NCI-H187 treated with DMSO at 0.1 percent for 48 hours (cell line): ENCODE measurements at places on chromosomes 3 and 15.
A peak's percentile ranks its signal among the peaks of the same experiment; 100 is the strongest.

DNA sequence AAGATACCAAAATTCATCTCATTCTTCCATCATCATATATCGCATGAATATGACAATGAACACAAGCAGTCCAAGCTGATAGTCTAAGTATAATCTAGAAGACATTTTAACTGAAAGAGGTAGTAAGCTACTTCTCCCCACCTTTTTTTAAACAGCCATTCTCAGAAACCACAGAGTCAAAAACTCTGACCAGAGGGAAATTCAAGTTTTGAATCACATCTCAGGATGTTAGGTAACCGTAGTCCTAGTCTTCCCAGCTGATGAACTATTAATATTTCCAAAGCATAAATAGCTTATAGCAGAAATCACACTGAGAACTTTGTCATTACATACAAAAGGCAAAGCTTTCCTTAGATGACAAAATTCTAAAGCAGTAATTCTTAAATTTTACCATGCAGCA, 25.8 kb downstream of the NPTN start:
- DNase-seq: no peak

- DNase-seq: no peak
Measured at GRCh38 chr3:33392703-33393125, 47.5 kb downstream of the UBP1 start.

DNA sequence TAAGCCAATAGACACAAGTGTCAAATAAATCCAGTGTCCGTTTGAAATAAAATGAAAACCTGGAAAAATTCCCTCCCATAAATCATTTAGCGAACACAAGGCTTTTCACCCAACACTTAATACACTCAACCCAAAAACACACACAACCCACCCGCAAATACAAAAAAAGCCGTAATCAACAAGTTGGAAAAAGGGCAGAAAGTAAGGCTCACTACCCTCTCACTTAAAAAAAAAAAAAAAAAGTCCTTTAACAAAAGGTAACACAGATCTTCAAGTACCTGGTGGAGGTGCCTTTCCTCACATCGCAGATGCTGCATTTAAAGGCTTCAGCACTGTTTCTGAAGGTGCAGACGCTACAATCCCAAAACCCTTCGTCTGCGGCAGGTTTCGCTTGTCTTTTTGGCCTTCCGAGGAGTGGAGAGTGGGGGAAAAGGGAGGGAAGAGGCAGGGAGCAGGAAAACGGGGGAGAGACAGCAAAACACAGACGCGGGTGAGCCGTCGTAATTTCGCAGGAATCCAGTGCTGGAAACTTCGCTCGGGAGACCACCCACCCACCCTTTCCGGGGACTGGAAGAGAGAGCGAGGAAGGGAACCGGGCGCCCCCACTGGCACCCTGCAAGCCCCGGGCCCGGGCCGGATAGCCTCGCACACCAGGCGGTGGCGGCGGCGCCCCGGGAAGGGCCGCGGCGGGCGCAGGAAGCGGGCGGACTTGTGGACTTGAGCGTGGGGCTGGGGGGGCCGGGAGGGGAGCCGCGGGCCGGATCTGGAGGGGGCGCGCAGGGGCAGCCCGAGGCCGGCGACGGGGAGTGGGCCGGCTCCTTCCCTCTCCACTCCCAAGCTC, 401.8 kb downstream of the SHQ1 start:
- DNase-seq: no peak

- DNase-seq: no peak
Measured at GRCh38 chr3:50557915-50558314, 9.6 kb downstream of the C3orf18 start.

- no peak for DNase-seq
Measured at GRCh38 chr15:31433091-31433490, 106.5 kb downstream of the KLF13 start.

GRCh38 chr3:188055388-188055787, 98.6 kb upstream of the LPP start:
- no peak for DNase-seq

DNA sequence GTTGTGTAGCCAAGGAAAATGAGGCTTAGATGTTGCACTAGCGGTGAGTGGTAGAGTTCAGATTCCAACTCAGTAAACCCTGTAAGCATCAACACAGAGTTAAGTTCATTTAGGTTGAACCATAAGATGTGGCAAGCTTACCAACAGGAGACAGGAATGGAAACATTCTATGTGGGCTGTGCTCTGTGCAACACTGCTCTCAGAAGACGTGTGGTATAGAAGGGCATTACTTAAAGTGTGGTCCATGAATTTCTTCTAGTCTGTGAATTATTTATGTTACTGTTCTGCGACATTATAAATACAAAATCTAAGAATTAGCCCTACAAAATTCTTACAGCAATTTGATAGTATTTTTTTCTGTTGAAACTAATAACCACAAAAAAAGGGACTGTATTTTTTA, 213.3 kb downstream of the GRM7 start:
- DNase-seq: no peak

GRCh38 chr15:74300057-74300795, 64.1 kb downstream of the CCDC33 start:
- no peak for DNase-seq

DNA sequence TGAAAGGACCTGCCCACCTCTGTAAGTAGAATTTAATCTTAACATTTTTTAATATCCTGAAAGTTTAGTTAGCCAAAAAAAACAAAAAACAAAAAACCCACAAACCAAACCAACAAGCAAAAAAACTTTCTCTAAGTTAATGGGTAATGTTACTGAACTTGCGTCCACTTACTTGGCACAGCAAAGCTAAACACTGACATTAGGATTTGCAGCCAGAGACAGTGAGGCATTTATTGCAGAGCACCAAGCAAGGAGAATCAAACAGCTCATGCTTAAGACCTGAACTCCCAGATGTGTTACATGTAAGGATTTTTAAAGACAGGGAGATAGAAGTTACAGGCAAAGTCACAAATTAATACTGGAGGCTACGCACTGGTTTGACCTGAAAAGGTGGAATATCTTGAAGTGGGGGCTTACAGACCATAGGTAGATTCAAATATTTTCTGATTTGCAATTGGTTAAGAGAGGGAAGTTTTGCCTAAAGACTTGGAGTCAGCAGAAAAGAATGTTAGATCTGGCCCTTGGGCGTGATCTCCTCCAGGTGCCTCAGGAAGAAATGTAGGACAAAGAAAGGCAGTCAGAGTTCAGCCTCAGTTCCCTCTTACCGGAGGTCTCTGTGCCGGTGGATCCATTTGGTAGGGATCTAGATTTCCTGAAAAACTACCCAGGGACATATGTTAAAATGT, 205.0 kb downstream of the ADAMTSL3 start:
- DNase-seq: no peak

GRCh38 chr3:179189759-179190158, 41.6 kb downstream of the PIK3CA start:
- no peak for DNase-seq

DNA sequence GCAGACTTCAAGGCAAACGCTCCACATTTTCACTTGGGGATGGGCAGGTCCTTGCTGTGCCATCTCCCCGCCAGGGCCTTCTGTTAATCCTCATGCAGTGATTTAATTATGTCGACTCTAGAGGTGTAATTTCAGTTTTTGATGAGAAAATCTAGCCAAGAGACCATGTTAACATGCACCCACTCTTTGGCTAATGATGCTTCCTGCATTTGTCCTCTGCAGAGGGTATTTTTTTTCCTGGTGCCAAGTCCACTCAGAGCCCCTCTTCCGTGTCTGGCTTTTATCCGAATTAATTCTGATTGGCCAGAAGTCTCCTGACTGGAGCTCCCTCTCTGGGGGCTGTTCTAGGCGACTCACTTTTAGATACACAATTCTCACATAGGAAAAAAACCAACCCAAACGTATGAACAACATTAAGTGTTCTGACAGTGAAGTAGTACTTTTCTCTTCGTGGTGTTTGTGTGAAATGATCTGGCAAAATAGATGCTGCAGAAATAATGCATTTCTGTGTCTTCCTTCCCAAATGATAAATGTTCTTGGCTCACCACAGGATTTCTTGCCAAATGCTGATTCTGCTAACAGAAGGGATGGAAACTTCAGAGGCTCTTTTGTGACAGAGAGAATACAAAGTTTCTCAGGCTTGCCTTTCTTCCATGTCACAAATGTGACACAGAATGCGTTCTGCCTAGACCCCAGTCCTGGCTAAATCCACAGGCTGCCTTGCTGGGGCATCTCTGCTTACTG, 190.0 kb downstream of the CACNA2D3 start:
- DNase-seq: no peak

DNA sequence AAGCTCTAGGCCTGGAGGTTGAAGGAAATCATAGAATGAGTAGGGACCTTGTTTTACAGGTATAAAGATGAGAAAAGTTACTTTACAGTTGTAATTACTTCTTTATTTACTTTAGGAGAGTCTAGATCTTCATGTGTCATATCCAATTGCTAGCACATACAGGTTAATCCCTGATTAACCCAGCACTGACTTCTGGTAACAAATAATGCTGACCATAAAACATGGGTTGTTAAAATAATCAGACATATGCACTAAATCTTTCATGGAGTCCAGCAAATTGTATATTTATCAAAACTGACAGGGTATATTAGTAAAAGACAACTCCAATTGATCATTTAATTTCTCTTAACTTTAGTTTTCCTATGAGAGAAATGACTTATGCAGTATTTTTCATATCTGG, 245.2 kb downstream of the NFKBIZ start:
- no peak for DNase-seq

DNA sequence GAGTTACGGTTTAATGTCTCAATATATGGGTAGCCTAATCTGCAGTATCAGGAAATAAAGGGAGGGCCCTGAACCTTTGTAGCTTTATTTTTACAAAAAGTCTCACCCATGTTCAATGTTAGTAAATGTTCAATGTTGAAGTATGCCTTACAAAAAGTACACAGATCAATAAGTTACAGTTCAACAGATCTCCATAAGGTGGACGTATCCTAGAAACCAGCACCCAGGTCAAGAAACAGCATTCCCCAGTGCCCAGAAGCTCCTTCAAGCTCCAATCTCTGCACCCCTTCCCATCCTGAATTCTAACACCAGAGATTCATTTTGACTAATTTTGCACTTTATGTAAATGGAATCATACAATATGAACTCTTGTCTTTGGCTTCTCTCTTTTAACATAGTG, 31.3 kb downstream of the COLQ start:
- DNase-seq: no peak

GRCh38 chr3:18189282-18190050, 235.7 kb downstream of the SATB1 start:
- DNase-seq: peak; percentile 12

DNA sequence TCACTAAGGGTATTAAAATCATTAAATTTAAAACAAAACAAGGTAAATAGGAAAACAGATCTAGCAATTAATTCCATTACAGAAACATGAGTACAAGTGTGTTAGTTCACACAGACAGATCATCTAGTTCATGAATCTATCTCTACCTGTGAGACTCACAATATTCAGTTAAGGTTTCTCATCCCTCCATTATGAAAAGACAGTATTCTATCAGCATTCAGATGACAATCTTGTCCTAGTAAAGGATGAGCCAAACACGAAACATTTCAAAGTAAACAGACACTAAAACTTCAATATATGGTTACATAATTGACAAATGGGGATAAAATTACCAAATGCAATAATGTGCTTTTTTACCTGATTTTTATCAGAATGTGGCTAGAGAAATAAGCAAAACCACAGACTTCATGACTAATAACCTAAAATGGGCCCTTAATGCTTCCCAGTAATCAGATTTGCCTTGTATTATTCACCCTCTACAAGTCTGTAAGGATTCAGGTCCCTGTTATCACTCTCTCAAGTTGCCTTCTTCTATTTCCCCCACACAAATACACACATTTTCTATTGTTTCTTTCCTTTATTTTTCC, 126.8 kb downstream of the DLG1 start:
- DNase-seq: no peak

- peak; percentile 2 for DNase-seq
Measured at GRCh38 chr3:182710557-182711157, 82.6 kb upstream of the ATP11B start.

- no peak for DNase-seq
Measured at GRCh38 chr15:82613747-82614146, 33.4 kb downstream of the CPEB1 start.

DNA sequence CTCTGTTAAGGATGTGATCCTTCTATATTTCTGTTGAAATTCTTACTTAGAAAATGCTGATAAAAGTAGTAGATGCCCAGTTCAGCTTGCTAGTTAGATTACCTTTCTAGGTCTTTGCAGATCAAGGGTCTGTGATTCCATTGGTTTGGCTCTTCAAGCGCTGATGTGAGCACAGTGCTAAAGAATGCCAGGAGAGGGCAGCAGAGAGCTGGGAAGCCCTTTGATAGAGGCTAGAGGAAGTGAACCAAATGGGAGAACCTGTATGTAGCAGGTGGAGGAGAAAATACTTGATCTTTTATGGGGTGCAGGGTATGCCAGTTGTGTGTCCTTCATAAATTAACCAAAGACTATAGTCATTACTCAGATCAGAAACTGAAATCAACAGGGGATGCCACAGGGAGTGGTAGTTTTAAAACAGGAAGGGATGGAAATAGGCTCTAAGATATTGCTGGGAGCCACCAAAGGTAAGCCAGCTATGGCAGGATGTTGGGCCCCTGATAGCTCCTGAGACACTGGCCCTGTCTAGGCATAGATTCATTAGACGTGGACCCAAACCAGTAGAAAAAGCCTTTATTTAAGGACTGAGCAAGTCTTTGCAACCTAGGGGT, 677.4 kb downstream of the SQOR start:
- peak; percentile 32 for DNase-seq

- no peak for DNase-seq
Measured at GRCh38 chr15:92510163-92510882, 116.6 kb downstream of the ST8SIA2 start.

DNA sequence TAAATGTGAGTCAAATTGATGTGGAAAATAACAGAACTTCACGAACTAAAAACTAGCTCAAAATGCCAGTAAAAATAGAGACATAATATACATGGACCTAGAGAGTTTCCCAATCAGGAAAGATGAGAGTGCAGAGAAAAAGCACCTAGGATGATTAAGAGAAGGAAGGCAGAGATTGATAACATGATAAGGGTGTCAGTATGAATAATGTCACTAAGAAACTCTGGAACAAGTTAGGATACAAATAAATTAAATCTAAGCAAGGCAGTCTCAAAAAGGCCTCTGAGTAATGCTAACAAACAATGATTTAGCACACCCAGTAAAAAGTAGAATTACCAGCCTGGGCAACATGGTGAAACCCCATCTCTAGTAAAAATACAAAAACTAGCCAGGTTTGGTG, 304.7 kb upstream of the DPPA4 start:
- DNase-seq: no peak

- DNase-seq: no peak
Measured at GRCh38 chr3:100910986-100911385, 82.2 kb downstream of the ABI3BP start.

GRCh38 chr15:87631775-87632174, 624.8 kb downstream of the NTRK3 start:
- no peak for DNase-seq

DNA sequence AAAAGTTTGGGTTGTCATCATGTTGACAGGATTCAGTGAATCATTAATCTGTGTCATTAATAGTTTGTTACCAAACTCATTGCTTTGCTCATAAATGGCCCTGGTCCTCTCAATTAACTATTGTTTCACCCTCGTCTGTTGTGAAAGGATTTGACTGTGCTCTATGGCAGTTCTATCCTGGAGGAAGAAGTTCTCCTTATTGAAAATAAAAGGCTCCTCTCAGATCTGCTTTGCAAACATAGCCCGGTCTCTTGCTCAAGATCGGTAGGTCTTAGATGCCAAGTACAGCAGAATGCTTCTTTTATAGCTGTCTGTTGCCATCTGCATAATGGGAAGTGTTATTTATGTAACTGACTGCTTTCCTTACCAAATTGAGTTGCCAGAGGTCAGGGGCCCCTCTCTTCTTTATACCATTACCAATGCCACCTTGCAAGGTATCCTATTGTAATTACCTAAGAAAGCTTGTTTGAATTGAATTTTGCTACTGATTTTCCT, 146.5 kb downstream of the EBLN2 start:
- no peak for DNase-seq

- DNase-seq: peak; percentile 3
Measured at GRCh38 chr3:12479919-12480427, 4.3 kb upstream of the TSEN2 start.
